Coronary artery (tissue), 2 donors: ENCODE measurements at places on chromosomes 12 and 14.

GRCh38 chr14:92004062-92004461 lies 35.8 kb downstream of the TRIP11 start:
- no peak for DNase-seq

- no peak for DNase-seq
Measured at GRCh38 chr14:42140831-42141279, 534.2 kb downstream of the LRFN5 start.

- DNase-seq: no peak
Measured at GRCh38 chr14:70023871-70024270, 144.7 kb downstream of the SMOC1 start.

DNA sequence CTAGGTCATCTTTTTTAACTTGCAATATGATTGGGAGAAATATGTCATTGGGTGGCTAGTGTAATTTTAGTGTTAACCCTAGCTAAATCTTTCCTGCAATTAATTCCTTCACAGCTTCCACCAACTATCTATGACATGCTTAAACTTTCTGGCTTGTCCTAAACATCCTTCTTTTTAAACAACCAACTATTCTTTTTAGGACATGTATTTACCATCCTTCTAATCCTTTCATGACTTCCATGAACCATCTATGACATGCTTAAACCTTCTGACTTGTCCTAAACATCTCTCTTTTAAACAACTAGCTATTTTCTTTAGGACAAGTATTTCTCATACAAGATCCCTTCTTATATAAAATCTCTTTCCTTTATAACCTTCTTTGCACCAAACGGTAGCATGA lies 179.6 kb upstream of the PDZRN4 start:
- no peak for DNase-seq

GRCh38 chr12:66269757-66270383 lies 32.4 kb upstream of the HELB start:
- DNase-seq: no peak
